ENCODE measurements at places on chromosomes 6 and 20. TPM values are rescaled to one million over a fixed set of nuclear protein-coding genes. Genes with fewer than 3 reads are reported as not detected.

Gene LY6G6F
- not detected for total RNA-seq

- DNase-seq, result no peak
These were observed 36.0 kb downstream of the ZNF311 start for GRCh38 chr6:28969129-28969528.

Gene OVOL2
- total RNA-seq, result not detected

- no peak for DNase-seq
These were observed 19.3 kb downstream of the AHCY start for GRCh38 chr20:34283844-34284243.

Gene OTOR
- total RNA-seq, result not detected

Data from heart left ventricle (tissue), 16 donors.